NCI-H2081 treated with DMSO at 0.1 percent for 48 hours (cell line): ENCODE measurements at places on chromosomes 12 and 14.

GRCh38 chr14:21525962-21526671 is at the start of gene SALL2:
TSS of gene SALL2 (minus strand) at chr14:21526346. CDS start at chr14:21526127, 219 bp downstream.
- DNase-seq = peak; percentile 59

DNA sequence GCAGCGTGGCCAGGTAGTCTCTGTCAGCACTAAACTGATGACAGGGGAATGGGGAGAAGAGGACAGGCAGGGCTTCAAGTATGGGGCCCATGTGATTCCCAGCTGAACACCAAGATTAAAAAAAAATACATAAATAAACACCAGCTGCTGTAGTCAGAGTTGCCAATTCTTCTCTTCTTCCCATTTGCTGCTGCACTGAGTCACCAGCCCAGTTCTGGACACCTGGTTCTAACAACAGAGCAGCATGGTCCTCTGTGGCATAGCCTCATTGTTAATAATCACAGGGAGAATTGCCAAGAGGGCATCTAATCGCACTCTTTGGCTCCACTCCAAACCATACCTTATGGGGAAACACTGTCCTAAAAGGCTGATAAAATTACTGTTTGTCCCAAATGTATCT is 15.1 kb downstream of the PPM1H start:
- peak; percentile 64 for DNase-seq

GRCh38 chr14:91745344-91745743 is 13.5 kb upstream of the CATSPERB start:
- no peak for DNase-seq

DNA sequence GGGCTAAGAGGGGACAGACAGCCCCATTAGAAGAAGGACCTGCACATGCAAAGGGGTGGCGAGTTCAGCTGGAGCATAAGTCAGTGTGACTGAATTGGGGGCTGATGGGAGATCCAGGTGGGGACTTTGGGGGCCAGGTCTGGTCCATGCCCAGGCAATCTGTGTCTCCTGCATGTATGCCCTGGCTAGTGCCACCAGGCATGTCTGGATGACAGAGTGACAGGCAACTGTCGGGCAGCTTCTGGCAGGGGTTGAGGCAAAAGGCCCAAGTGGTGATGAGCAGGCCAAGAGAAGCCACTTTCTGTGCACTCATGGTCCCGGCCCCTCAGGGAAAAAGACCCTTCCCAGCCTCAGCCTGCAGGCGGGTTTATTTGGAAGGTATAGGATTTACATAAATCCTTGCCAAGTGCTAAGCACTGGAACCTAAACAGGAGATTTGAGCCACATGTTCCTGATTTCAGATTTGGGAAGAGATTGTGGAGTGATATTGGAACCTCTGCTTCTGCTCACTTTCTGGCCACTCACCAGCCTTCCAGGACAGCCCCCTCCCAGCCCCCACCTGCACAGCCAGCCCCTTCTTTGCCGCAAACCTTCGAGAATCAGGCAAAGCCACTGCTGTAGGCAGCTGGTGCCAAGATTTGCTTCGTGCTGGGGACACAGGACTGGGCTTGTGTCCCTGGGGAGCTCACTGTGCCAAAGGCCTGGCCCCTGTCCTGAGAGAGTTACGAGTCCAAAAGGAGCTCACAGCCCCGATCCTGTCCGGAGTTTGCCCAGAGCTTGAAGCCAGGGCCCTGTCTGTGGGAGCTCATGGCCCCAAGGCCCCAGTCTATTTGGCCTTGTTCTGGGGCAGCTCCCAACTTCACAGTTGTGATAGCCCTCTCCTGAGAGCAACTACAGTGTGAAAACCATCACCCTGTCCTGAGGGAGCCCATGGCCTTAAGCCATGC is 232.5 kb upstream of the RTL1 start:
- no peak for DNase-seq

- DNase-seq = no peak
Measured at GRCh38 chr14:96095058-96095457, 55.9 kb downstream of the C14orf132 start.

- no peak for DNase-seq
Measured at GRCh38 chr12:77521508-77522115, 309.1 kb upstream of the NAV3 start.

DNA sequence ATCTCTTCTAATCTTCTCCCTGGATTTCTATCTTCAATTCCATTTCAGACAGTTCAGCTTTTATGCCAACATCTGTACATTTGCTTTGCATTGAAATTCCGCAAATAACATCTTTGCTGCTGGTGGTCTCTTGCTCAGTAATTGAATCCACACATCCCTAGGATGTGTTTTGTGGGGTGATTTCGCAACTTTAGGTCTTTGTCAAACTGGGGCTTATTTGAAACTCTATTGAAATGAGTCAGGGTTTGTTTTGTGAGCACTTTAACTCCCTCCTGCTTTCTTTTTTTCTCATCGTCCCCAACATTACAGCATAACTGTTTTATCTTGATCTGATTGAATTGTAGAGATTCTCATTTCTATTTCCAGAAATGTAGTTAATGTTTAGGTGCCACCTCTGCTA is 404.3 kb downstream of the NPAS3 start:
- no peak for DNase-seq

- no peak for DNase-seq
Measured at GRCh38 chr14:37585971-37586796, 8.9 kb downstream of the FOXA1 start.

GRCh38 chr12:116368196-116369194 is 91.0 kb upstream of the MED13L start:
- no peak for DNase-seq

- no peak for DNase-seq
Measured at GRCh38 chr12:69068448-69068847, 135.5 kb upstream of the CPM start.

GRCh38 chr12:50082644-50083043 is 2.5 kb upstream of the SMARCD1 start:
- DNase-seq = no peak

- peak; percentile 55 for DNase-seq
Measured at GRCh38 chr14:28879573-28879996, 113.0 kb downstream of the FOXG1 start.

DNA sequence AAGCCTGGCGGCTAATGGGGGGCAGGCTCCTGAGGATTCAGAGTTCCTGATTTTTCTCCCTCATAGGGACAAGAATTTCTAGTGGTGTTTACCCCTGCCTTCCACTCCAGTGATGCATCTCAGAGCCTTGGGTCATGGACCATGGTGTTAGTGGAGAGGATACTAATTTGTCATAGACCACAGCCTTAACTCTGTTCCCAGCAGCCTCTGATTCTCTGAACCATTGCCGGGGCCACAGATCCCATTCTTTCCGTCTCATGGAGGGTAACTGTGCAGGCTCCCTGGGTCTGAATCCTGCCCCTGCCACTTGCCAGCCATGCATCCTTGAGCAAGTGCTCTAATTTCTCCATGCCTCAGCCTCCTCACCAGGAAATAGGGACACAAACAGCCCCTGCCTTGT is 55.1 kb downstream of the RPH3A start:
- no peak for DNase-seq

- DNase-seq = no peak
Measured at GRCh38 chr14:99574099-99574880, 29.7 kb downstream of the CCDC85C start.

DNA sequence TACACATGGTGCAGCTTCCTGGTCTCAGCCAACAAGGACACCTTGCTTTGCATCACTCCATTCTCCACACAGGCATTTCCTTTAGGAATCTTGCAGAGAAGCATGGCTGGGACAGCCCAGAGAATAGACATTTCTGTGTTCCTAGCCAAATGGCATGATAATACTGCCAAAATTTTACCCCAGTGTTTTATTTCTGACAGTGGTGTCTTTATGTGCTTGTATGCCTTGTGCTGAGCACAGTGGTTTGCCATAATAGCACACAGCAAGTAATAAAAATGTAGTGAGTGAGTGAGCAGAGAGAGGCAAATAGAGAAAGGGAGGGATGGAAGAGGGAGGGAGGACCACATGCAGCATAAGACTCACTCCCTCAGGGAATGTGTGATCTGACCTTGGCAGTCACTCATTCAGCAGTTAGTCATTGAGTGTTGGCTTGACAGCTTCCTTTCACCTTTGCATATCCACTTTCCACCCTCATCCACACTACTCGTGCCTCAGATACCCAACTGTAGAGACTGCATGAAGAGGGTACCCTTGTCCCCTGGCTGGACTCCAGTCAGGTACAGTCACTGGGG is 212.8 kb upstream of the CCDC196 start:
- no peak for DNase-seq

DNA sequence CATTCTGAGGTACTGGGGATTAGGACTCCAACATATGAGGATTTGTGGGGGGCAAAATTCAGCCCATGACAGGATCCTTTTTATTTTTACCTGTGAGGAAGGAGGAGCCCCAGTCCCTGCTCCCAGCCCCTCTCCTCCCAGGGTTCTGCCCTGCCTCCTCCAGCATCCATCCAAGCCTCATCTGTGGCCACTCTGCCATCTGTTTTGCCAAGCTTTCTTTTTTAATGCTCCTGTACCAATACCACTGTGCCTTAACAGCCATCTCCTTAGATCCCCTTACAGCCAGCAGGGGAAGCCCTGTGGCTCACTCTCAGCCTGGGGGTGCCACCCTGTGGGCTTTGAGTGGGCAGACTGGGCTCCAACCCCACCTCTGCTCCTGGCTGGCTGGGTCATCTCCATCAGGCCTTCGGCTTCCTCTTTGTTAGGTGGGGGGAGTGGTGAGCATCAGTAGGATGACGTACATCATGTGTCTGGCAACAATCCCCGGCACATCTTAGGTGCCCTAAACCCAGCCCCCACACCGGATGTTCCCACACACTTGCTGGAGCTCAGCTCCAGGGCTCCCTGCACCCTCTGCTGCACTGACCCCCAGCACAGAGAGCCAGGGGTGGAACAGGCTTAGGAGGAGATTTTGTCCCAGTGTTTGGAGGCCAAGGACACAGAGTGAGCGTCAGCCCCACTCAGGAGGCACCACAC is 40.2 kb downstream of the CYP46A1 start:
- DNase-seq = no peak

DNA sequence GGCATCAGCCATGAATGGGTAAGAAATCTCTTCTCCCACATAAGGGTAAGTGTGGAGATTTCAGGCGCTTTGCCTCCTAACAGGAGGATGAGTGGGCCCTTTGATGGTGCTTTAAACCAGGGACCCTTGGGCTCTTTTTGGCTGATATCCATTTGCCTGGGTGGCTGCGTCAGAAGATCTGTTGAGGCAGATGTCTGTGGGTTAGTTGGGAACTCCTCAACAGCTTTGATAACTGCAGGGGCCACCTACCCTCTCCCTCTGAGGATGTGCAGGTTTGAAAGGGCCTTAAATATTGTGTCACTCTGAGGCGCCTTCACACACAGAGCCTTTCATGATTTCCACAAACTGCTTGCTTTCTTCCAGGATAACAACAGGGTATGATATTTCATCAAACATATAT is 210.7 kb downstream of the PPM1H start:
- no peak for DNase-seq

DNA sequence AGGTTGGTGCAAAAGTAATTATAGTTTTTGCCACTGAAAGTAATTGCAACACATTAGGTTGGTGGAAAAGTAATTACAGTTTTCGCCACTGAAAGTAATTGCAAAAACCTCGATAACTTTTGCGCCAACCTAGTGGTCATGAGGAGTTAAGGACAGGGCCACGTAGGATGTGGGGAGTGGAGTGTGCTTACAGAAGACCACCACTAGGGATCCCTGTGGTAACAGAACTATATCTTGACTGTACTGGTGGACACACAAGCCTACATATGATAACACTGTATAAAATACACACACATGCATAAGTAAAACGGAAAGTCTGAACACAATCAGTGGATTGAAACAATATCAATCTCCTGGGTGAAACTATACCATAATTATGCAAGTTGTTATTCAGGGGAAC is 187.4 kb upstream of the ABCD2 start:
- DNase-seq = no peak

DNA sequence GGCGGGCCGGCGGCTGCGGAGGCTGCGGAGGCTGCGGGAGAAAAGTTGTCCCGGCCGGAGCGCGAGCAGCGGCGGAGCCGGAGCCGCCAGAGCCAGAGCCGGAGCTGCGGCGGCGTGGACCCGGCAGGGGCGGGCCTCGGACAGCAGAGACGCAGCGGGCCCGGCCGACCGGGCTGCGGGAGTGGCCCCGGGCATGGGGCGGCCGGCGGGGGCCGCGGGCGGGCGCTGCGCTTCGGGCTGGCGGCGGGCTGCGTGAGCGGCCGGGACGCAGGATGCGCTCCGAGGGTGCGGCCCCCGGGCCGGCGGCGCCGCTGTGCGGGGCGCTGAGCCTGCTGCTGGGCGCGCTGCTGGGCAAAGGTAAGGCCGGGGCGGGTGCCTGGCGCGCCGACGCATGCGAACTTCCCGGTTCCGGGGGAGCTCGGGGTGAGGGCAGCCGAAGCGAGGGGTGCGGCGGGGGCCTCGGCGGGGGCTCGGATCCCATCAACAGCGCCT is at the start of gene TMEM132C:
Gene TMEM132C (plus strand): TSS at position 40 of the 492 bp plus-strand sequence. CDS start 233 bp downstream, at position 273.
- no peak for DNase-seq

GRCh38 chr14:33454022-33454595 is 496.8 kb downstream of the EGLN3 start:
- DNase-seq = no peak

- no peak for DNase-seq
Measured at GRCh38 chr12:54311051-54311450, 10.2 kb upstream of the NFE2 start.

DNA sequence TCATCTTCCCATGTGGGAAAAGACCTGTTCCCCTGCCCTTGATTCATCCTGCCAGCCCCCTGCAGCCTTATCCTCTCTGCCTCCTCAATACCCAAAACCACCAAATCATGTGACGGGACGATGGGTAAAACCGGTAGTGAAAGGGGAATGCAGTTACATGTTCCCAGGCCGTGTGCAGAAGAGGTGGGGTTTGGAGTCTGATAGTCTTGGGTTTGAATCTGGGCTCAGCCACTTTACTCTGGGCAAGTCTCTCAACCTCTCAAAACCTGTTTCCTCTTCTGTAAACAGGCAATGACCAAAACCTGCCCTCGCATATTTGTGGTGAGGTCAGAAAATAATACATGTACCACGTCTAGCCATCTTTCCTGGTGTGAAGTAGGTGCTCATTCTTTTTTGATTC is 123.0 kb downstream of the PLXNC1 start:
- no peak for DNase-seq

- no peak for DNase-seq
Measured at GRCh38 chr12:60863421-60863820, 1267.6 kb downstream of the SLC16A7 start.

DNA sequence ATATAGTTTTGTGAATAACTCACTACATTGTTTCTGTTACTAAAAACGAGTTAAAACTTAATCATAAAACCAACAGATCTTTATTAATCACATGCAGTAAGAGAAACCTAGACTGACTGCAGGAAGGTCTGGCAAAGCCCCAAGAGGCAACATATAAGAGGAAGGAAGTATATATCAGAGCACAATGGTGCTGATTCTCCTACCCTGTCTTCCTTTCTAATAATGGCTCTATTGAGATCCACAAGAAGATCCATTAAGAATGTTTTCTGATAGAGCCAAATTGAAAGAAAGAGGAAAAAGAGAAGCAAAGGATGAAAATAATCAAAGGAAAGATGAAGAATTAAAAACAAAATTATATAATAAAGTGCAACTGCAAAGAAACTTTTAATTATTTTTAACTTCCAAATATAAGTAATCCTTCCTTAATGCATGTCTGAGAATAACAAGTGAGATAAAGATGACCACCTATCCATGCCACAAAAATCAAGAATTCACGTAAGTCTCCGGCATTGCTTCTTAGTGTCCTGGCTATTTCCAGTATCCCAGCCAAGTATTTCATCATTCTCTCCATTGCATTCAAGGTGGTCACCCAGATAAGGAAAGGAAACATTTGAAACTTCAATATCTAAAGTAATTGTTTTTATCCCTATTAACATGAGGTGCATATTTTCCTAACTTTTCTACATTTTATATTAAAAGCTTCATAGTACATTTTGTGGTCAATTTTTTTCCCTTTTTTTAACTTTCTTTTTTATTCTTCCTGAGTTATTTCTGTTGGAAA is 62.2 kb downstream of the SOX5 start:
- no peak for DNase-seq

- DNase-seq = no peak
Measured at GRCh38 chr14:21476523-21476924, 235 bp downstream of the RAB2B start.
